HL-60 (cell line): ENCODE measurements at places on chromosomes 1 and 21.

- DNase-seq: no peak
Measured at GRCh38 chr1:198101716-198102453, 54.9 kb upstream of the NEK7 start.

DNA sequence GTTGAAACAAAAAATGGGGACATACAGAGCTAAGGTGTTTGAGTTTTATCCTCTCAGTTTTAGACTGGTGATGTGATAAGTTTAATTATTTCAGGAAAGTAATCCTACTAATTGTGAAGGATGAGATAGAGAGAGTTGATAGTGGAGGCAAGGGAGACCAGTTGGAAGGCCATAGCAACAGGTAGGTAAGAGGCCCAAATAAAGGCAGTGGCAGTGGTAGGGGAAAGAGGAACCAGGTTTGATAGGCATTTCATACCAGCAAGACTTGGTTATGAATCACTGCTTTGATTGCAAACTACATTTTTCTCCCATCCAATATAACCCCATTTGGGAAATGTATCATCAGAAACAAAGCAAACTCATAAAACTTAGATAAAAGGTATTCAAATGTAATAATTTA is 63.1 kb upstream of the SH3GLB1 start:
- DNase-seq: no peak

GRCh38 chr1:212754680-212755079 is 36.9 kb downstream of the NSL1 start:
- peak; percentile 3 for DNase-seq

- no peak for DNase-seq
Measured at GRCh38 chr1:47238935-47239592, 7.0 kb upstream of the TAL1 start.

DNA sequence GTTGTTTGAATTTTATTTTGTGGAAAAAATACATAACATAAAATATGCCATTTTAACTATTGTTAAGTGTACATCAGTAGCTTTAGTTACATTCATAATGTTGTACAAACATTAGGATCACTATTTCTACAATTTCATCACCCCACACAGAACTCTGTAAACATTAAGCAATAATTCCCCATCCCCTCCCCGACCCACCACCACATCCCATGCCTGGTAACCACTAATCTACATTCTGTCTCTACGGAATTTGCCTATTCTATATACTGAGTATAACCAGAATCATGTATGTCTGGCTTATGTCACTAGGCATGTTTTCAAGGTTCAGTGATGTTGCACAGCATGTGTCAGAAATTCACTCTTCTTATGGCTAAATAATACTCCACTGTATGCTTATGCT is 47.7 kb downstream of the CDC42BPA start:
- DNase-seq: no peak

GRCh38 chr1:32874860-32875752 is 4.4 kb upstream of the FNDC5 start:
- DNase-seq: no peak

- DNase-seq: no peak
Measured at GRCh38 chr1:11180342-11180744, 8.8 kb upstream of the ANGPTL7 start.

- no peak for DNase-seq
Measured at GRCh38 chr1:43600033-43601020, 49.6 kb upstream of the KDM4A start.

- DNase-seq: no peak
Measured at GRCh38 chr1:186286615-186287315, 88.3 kb downstream of the TPR start.

DNA sequence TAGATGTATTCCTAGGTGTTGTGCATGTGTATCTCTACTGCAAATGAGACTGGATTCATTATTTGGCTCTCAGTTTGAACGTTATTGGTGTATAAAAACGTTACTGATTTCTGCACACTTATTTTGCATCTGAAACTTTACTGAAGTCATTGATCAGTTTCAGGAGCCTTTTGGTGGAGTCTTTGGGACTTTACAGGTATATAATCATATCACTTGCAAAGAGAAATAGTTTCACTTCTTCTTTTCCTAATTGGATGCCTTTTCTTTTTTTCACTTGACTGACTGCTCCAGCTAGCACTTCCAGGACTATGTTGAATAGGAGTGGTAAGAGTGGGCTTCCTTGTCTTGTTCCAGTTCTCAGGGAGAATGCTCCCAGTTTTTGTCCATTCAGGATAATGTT is 252.2 kb downstream of the SMYD3 start:
- no peak for DNase-seq

- DNase-seq: peak; percentile 21
Measured at GRCh38 chr1:199243423-199244061, 604.7 kb downstream of the PTPRC start.

DNA sequence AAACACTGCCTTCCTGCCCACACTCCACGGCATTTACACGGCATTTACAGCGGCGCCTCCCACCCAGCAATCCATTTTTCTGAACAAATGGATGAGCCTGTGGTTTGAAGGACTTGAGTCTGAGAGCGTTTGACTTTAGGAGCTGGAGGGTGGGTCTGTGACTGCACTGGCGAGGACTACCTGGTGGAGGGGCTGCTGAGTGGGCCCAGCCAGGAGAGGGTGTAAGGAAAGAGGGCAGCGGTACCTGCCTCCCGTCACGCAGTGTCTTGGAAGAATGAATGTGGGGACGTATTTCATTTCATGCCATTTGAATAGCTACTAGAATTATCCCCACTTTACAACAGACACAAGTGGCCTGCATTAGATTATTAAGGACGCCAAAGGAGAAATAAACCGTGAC is 62.9 kb downstream of the B3GALT5 start:
- no peak for DNase-seq

- peak; percentile 20 for DNase-seq
Measured at GRCh38 chr1:246320286-246320685, 186.8 kb downstream of the SMYD3 start.

DNA sequence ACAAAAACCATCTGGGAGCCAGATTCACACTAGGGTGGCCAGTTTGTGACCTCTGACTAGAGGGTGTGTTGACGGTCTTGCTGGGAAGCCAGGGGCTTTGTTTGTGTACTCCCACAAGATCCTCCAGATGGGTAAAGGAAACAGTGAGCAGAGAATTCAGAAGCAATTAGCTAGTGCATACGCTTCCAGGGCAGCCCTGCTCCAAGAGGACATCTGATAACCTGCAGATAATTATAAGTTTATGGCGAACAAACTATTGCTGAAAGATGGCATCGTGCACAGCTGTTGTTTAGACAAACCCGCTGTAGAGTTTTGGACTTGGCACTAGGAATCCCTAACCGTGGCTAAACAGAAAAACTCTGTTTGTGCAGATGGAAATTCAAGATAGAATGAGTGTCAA is 326.4 kb downstream of the TGFB2 start:
- DNase-seq: no peak

GRCh38 chr1:67683316-67683715 is 1.7 kb upstream of the GADD45A start:
- DNase-seq: no peak

DNA sequence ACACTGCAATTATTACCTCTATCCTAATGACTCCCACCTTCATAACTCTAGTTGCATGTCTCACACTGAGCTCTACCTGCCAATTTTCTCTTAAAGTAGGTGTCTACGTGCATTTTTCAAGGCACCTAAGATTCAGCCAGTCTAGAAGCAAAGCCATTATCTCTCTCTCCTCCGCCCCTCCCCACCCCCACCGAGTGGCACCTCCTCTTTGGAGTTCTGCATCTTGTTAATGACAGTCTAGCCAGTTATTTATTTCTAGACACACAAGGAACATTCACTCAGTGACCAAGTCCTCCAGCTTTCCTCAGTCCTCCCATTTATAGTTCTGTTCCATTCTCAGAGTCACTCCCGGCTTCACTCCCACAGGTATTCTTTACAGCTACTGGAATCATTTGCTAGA is 47.6 kb downstream of the ASTN1 start:
- no peak for DNase-seq

- no peak for DNase-seq
Measured at GRCh38 chr1:52288286-52288685, 77.7 kb downstream of the CC2D1B start.

GRCh38 chr1:83827741-83828140 is 171.2 kb downstream of the TTLL7 start:
- DNase-seq: no peak

DNA sequence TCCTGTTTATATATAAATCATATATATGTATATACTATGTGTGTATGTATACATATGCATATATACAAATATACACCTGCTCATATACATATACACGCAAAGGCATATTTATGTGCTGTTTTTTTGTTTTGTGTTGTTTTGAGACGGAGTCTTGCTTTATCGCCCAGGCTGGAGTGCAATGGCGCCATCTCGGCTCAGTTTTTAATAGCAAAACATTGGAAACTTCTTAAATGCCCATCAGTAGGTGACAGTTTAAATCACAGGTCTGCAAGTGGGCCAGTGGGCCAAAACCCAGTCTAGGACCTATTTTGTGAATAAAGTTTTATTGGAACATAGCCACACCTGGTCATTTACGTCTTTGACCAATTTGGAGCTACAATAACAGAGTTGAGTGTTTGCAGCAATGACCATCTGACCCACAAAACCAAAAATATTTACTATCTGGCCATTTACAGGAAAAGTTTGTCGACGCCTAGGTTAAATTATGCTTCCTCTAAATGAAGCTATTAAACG is 132.3 kb downstream of the TOMM20 start:
- no peak for DNase-seq

DNA sequence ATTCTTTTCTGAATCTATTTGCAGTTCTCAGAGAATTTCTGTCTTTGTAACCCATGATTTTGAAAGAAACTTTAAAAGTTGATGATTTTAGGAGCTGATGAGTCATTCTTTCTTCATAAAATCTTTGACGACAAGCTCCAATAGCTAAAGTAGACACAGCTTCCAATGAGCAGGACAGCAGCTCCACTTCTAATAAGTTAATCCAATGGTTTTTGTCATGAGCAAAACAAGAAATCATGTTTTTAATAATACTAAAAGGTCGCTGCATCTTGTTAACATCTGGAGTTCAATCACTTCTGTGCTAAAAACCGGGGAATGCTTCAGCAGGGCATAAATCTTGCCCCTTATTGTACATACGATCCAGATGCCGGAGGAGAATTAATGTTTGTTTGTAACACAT is 48.9 kb upstream of the GORAB start:
- DNase-seq: no peak

DNA sequence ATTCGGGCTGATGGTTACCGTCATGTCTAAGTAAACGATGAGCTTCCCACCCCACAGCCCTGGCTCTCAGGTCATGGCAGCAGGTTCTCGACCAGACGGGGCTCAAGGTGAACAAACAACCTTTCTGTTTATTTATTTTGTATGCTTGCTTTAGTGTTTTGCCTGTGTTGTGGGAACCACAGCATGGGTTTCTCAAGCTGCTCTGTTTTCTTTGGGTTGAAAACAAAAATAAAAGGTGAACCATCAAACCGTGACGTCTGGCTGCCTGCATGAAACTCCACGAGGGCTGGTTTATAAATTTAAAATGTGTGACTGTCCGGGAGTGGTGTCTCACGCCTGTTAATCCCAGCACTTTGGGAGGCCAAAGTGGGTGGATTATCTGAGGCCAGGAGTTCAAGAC is 28.0 kb downstream of the TMEM51 start:
- DNase-seq: no peak

DNA sequence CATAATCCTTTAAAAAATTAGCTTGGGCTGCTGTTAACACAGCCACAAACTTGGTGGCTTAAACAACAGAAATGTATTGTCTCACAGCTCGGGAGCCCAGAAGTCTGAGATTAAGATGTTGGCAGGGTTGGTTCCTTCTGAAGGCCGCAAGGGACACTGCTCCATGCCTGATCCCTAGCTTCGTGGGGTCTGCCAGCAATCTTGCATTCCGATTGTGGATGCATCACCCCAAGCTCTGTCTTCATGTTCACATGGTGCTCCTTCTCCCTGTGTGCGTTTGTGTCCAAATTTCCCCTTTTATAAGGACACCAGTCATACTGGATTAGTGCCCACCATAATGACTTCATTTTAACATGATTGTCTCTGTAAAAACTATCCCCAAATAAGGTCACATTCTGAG is 5.0 kb upstream of the HHIPL2 start:
- no peak for DNase-seq

DNA sequence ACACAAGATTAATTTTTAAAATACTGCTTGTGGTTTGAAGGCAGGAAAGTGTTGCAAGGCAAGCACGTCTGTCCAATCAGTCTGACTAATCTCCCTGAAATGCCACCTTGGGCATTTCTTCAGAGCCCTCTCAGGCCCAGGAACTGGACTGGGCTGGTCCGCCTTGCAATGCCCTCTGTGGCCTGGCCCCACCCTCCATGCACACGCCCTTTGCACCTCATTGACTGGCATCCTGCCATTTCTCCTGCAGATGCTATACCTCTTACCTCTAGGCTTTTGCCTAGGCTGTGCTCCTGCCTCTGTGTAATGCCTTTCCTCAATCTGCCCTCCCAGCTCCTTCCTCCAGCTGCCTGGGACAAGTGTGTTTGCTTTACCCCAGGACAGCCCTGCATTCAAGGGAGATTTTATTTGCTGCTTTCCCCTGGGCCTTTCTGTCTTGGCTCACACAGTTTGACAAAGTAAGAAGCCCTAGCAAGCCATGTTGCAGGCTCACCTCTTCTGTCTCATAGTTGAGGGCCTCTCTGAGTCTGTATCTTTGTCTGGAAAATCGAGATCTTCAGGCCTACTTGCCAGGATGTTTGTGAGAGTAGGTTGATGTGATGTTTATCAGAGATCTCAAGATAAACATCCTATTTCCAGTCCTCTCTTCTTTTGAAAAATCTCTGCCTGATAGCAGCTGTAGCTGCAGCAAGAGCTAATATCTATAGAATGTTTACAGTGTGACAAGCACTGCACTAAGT is 149.2 kb upstream of the JUN start:
- DNase-seq: peak; percentile 30

GRCh38 chr1:205258719-205259118 is 31.0 kb downstream of the TMCC2 start:
- DNase-seq: no peak

- no peak for DNase-seq
Measured at GRCh38 chr1:35454616-35455015, 102.6 kb downstream of the KIAA0319L start.

- no peak for DNase-seq
Measured at GRCh38 chr1:172380441-172381244, 39.8 kb upstream of the C1orf105 start.

GRCh38 chr1:192418552-192419285 is 101.9 kb downstream of the RGS21 start:
- no peak for DNase-seq

DNA sequence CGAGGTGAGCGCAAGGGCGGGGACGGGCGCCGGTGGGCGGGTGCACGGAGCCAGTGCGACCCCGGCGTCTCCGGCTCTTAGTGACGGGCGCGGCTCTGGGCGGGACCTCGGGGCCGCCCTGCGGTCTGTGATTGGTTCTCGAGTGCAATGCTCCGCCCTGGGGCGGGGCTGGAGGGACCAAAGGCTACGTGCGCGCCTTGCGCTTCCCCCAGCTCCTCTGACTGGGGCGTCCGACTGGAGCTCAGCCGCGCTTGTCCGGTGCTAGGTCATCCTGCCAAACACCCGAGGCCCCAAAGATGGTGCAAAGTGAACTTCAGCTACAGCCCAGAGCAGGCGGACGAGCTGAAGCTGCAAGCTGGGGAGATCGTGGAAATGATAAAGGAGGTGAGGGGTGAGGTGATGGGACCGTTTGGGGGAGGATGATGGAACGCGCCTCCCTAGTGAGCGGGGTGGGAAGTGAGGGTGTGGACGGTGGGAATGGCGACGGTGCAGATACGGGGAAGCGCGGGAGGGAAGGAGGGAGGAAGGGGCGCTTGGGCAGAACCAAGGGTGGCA is 811 bp downstream of the SH3D21 start:
- peak; percentile 85 for DNase-seq
